ENCODE measurements at places on chromosomes 11 and 22.

DNA sequence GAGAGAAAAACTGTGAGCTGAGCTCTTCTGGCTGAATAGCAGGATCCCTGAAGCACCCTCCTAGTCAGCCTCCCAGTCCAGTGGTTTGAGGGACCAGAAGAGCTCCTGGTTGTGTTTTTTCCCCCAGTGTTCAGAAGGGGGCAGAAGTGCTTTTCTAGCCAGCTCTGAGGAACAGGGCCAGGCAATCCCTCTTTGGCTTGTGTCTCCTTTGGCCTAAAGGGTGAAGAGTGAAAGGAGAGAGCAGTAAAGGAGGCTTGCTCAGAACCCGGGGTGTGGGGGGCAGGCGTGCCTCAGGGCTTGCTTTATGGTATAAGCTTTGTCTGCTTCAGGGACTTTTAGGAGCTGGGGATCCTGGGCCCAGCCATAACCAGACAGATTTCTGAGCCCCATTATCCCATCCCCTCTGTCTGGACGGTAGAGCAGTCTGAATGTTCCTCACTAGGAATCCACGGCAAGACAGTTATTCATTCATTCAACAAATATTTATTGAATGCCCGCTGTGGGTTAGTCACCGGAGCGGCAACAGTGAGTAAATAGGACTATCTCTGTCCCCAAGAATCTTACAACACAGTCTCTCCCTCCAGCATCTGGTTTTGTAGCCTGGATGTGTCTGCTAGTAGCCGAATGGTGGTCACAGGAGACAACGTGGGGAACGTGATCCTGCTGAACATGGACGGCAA, 14.5 kb downstream of the ACP2 start:
- peak; percentile 53 for DNase-seq

- DNase-seq = no peak
Measured at GRCh38 chr11:86987679-86988078, 32.5 kb upstream of the FZD4 start.

DNA sequence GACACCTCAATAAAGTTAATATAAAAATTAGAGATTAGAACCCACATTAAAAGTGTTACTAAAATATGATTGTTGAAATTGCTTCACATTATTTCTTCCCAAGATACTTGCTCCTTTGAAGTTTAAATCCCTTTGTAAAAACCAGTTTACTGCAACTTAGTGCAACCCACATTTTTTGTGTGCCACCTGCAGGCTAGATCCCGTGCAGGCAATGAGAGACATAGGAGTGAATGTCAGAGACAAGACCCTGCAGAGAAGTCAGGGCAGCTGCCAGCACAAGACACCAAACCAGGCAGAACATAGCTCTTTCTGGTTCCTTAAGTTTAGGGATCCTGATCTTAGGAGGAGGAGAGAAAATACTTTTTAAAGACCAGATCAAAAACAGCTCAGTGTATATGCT, 142.8 kb upstream of the MTNR1B start:
- no peak for DNase-seq

- DNase-seq = peak; percentile 58
Measured at GRCh38 chr11:63906585-63906984, 10.4 kb downstream of the RCOR2 start.

GRCh38 chr11:129854232-129854805, 38.7 kb downstream of the TMEM45B start:
- DNase-seq = no peak

Data from hepatic stellate cell (primary cell).